ENCODE measurements at places on chromosomes 5 and 9.

GRCh38 chr5:107324071-107324470, 346.7 kb downstream of the EFNA5 start:
- no peak for DNase-seq

DNA sequence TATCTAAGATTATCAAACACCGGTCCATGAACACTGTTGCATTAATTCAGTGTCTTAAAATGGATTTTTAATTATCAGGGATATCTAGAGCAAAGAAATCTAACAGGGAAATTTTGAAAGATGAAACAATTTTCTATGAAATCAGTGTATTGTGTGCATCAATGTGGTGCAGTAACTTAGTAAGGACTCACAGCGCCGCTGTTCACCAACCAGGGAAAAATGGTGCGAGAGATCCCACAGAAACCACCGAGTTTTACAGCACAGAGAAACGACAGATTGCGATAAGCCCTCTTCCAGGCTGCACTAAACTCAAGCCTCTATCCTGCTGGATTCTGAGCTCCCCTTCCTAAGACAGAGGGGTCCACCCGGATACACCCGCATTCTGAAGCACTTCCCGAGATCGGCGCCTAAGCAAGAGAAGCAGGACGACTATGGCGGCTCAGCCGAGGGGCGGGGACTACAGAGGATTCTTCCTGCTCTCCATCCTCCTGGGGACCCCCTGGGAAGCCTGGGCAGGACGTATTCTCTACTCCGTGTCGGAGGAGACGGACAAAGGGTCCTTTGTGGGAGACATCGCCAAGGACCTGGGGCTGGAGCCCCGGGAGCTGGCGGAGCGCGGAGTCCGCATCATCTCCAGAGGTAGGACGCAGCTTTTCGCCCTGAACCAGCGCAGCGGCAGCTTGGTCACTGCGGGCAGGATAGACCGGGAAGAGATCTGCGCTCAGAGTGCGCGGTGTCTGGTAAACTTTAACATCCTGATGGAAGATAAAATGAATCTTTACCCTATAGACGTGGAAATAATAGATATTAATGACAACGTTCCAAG, at the start of gene PCDHGA7:
Gene PCDHGA7, plus strand, starts transcription at position 274 of the 826 bp plus-strand sequence. Its CDS starts 158 bp downstream, at position 432.
- peak; percentile 60 for DNase-seq

DNA sequence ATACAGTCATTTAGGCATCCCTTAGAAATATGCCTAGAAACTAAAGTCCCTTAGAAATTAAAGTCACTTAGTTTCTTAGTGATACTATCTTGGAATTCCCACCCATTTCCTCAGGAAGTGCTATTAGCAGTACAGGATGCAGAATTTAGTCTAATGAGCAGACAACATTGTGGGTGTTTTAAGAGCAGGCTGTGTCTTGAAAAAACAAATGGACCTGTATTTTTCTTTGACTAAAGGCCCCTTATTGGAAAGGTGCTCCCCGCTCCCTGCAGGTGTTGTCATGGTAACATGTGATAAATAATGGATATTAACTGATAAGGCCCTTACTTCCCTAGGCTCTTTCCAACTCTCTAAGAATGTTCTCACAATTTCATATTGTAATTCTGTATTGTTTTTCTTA, 38.8 kb upstream of the STARD4 start:
- DNase-seq, result no peak

- DNase-seq, result no peak
Observed at GRCh38 chr9:2018162-2018643, 3.1 kb downstream of the SMARCA2 start.

GRCh38 chr5:173188280-173188679, 43.9 kb downstream of the BNIP1 start:
- DNase-seq, result no peak

DNA sequence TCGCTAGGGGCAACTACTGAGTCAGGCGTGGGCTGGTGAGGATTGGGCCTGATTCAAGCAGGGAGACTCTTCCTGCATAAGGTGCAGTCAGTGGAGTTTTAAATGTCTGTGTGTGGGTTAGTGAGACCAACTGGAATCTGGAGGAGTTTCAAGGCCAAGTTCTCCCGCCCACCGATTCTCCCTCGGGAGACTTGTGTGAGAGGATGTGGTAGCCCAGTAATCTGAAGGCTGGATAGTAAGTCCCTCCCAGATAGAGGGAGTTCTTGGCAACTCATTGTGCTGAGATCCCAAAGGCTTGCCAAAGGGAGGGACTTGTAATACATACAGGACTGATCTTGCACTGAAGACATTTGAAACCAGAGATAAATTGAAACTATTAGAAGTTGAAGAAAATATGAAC, 51.8 kb downstream of the WDR36 start:
- DNase-seq, result peak; percentile 11

DNA sequence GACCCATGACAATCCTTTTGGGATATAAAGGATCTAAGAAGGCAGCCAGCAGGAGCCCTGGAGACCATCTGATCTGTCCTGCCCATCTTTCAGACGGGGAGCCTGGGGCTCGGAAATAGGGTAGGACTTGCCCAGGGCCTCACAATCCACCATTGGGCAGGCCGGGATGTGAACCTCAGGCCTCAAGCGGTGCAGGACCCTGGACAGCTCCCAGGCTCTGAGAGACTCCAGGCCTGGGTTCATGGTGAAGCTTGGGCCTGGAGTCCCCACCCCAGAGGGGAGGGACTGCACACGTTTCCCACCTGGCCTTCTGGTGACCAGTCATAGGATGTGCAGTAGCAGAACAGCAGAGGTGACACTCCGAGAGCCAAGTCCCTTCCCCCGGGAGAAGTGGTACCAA, 36.6 kb upstream of the RAPGEF1 start:
- DNase-seq, result peak; percentile 49

DNA sequence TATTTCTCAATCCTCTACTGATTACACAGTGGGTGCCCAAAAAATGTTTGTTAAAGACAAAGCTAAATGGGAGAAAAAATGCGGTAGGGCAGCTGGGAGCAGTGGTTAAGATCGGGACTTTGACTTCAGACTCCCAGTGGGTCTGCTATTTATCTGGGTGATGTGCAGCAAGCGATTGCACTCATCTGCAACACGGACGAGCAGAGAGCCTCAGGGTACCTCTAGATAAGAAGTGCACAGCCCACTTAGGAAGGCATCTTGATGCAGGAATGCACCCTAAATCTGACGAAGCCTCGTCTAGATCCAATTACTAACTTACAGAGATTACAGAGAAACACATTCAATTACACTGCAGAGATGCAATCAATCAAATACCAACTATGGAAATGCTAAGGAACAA, 4.0 kb downstream of the MAPK9 start:
- DNase-seq, result no peak

DNA sequence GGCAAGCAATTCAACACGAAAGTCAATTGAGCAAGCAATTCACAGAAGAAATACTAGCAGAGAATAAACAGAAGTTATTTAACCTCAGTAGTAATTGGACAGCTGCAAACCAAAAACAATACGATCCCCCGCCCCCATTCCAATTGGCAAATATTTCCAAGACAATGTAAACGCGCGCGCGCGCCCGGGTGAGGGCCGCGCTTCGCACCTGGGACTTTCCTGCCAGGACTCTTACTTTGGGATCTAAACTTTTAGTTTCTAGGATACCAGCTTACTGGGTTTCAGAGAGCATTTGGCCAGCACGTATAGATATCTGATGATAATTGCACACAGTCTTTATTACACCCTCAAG, 8.6 kb downstream of the RUFY1 start:
- no peak for DNase-seq

DNA sequence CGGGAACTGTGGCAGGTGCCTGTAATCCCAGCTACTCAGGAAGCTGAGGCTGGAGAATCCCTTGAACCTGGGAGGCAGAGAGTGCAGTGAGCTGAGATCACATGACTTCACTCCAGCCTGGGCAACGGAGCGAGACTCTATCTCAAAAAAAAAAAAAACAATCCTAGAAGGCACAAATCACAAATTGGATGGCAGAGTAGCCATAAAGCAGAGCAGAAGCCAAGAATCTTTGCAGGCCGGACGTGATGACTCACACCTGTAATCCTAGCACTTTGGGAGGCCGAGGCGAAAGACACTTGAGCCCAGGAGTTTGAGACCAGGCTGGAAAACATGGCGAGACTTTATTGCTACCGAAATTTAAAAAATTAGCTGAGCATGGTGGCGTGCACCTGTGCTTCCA, 9.2 kb upstream of the FUBP3 start:
- peak; percentile 55 for DNase-seq

- no peak for DNase-seq
Observed at GRCh38 chr5:143251190-143251589, 152.3 kb downstream of the NR3C1 start.

DNA sequence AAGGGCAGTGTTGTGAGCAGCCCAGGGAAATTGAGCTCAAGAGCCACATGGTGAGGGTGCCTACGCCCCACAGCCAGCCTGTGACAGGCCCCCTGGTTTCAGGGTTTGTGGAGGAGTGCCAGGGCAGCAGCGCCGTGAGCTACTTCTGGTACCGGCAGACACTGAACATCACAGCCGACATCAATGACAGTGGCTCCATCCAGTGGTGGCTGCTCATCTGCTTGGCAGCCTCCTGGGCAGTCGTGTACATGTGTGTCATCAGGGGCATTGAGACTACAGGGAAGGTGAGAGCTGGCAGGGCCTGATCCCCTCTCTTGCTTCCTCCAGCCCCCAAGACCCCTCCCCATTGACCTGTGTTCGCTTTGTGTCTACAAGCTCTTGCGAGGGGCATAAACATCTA, 10.2 kb downstream of the SLC6A18 start:
- no peak for DNase-seq

DNA sequence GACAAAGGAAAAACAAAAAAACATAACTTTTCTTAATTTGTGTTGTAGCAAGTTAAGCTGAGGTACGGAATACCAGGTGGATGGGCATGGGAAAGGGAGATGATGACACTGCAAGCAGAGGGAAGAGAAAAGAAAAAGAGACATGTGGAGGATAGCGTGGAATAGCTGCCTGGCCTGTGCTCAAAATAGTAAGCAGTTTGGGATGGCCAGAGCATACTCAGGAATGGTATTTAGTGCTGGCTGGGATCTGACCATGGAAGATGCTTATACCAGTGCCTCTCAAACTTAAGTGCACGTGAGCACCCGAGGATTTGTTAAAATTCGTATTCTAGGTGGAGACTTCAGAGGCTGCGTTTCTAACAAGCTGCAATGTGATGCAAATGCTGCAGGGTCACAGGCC, 41.3 kb downstream of the LNPEP start:
- DNase-seq, result no peak

DNA sequence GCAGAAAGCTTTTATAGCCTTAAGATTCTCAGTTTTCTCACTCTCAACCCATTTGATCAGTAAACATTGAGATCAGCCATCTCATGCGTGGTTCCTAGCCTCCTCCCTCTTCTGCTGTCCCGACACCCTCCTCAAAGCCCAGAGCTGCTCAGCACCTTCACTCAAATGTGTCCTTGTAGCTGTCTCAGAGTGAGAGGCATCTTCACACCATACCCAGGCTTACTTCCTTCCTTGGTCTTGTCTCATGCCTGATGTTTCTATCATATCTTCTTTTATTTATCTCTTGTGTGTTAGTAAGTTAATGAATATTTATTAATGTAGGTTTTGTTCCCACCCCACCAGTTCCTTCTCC, 72.4 kb upstream of the SNX2 start:
- no peak for DNase-seq

GRCh38 chr9:32490601-32491000, 35.4 kb downstream of the RIGI start:
- DNase-seq, result no peak
